Omental fat pad (tissue), 4 donors: ENCODE measurements at places on chromosomes 5 and 9. TPM values are rescaled to one million over a fixed set of nuclear protein-coding genes. Genes with fewer than 3 reads are reported as not detected.
A peak's percentile ranks its signal among the peaks of the same experiment; 100 is the strongest.

GPR107 gene
- 21.6 TPM for total RNA-seq

GRXCR2 gene
- not detected for total RNA-seq

MYMK gene
- total RNA-seq = not detected

- no peak for DNase-seq
Measured at GRCh38 chr9:27344776-27345175, 47.8 kb upstream of the EQTN start.

DNA sequence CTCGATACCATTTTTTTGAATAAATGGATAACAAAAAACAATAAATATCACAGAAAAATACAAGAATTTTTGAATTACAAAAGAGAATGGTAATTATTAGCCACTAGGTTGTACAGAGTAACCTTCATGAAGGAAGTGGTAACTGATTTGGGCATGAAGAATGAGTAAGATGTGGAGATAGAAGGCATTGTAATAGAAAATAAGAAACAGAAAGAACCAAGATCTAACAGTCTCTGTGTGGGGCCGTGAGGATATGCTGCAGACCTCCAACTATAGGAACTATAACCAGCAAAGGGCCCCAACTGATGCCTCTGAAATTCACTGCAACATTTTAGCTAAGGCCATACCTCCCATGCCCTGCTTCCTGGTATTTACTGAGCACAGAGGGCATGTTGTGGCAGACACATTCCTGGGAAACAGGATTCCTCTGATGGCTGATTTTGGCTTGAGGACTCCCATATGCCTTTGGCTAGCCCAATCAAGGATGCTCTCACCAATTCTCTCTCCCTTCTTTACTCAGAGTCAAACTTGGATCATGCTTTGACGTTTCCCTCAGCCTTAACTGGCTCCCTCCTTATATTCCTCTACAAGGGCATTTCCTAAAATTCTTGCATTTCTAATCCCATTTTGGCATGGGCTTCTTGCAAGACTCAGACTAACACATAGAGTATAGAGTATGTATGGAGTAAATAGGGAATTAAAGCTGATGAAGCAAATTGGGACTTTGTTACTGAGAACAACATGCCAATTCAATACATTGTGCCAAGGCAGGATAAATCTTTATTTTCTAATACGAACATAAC is 208.9 kb downstream of the PDE4D start:
- DNase-seq = no peak

DNA sequence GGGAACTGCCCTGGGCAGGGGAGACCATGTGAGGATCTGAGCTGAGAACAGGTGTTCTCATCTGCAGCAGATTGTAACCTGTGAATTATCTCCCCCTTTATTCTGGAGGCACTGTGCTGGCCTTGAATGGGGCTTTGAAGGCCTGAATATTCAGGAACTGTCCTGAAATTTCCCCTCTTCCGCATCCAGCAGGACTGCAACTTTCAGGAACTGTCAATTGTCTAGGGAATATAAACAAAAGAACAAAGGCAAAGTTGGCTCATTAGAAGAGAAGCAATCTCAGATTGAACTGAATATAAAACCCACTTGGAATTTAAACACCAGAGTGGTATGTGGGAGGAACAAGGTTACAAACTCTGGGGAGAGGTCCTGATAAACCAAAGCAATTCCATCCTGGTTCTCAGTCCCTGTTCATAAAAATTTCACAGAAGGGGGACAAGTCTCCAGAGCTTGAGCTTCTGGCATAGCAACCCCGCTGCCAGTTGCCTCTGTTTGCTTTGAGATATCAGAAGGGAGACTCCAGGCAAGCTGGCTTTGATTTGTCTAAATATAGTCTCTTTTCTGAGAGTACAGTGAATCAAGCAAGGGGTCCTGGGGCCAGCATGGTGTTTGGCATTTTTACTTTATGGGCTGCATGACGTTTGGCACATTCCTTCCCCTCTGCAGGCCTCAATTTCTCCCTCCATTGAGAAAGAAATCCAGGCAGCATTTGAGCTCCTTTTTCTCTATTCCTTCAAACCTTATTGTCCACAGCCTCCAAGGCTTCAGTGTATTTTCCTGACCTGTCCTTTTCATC is 47.5 kb downstream of the ADRB2 start:
- no peak for DNase-seq

DNA sequence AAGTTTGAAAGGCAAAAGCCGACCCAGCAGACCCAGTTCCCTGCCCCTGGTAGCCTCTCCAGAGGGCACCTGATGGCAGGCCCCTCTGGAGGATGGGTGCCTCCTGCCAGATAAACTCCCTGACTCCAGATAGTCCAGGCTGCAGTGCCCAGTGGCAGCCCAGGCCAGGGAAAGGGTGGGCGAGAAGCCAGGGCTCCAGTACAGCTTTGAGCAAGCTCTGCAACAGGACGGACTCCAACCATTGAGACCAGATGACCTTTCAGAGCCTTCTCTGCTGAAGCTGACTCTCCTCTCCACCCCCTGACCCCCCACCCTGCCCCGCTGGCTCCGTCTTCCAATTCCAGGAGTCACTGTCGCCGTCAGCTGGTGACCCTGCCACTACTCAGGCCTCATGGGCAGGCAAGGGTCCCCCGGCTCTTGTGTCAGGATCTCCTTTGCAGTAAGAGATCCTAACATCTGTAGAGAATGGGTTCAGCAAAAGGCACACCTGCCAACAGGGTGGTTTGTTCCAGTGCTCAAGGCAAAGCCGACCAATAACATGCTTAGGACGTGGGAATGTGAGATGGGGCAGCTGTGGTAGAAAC is 15.5 kb upstream of the FCN1 start:
- DNase-seq = no peak

DNA sequence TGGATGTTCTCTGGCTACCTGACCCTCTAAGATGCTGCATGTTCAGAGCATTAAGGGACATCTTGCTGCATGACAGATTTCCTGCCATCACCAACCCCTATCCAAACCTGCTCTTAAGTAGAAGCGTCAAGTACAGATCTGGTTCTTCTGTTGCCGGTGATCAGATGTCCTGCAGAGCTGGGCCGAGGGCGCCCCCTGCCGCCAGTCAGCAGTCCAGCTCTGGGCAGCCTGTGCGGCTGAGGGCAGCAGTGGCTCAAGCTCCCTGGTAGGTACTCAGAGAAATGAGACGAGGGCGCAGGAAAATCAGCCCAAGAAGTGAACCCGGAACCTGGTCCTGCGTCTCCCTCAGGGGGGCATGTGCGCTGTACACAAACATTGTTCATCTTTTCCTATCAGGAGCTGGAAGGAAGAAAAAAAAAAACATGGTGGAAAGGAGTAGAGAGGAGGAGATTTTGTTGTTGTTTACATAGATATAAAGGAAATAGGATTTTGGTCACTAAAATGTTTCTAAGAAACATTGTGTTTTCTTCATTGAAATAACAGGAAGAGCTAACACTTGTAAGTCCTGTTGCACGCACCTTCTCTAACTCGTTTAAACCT is 95.8 kb downstream of the CFAP90 start:
- DNase-seq = no peak

- peak; percentile 60 for DNase-seq
Measured at GRCh38 chr5:79133657-79134451, 22.2 kb downstream of the BHMT start.

- DNase-seq = no peak
Measured at GRCh38 chr5:119537704-119538103, 85.4 kb downstream of the HSD17B4 start.
